Activated CD4-positive, alpha-beta T cell treated with anti-CD3 and anti-CD28 coated beads, Interleukin-2, amount 10 ng/mL, durations not matched to agents 24 days and 14 days (primary cell): ENCODE measurements at places on chromosomes 6 and 20. TPM values are rescaled to one million over a fixed set of nuclear protein-coding genes. Genes with fewer than 3 reads are reported as not detected.

PLCB1 gene
- 1.2 and 1.9 TPM in 2 replicates for total RNA-seq

DNA sequence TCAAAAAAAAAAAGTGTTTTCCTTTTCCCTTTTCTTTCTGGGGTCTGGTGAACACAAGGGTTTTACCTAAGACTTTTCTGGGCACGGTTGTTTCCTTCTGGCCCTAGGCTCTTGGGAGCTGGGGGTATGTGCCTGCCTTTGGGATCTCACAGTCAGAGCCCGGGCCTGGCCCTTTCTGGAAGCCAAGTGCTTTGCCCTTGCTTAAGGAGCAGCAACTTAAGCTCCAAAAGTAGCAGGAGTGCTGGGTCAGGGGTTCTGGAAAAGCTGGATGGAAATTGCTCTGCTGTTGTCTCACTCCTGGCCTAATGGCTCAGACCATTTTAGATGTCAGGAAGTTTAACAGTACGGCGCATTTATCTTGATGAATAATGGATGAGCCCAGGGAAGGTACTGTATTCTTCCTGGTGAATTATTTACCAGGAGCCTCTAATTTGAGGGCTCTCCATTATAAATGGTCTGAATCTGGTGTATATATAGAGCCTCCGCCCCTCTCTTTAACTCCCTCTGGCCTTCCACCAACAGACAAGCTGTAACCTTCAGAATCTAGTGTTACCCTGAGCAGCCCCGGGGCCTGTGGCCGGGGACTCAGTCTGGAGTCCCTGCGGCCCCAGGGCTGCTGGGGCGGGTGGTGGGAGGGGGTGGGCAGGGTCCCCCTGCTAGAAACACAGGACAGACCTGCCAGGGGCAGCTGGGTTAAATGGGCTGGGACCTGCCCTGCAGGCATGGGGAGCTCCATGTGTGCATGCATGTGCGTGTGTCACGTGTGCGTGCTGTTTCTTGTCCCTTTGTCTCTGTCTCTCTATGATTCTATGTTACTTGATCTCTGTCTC, 37.5 kb downstream of the PTK7 start:
- no peak overlapping the region for H3K4me3 ChIP-seq
- no peaks in the 10 kb centered on the region for H3K36me3 ChIP-seq
- no peak overlapping the region for H3K27ac ChIP-seq
- no peaks in the 10 kb centered on the region for H3K4me1 ChIP-seq
- H3K27me3 ChIP-seq, result no peaks in the 10 kb centered on the region
- no peak for DNase-seq

DNA sequence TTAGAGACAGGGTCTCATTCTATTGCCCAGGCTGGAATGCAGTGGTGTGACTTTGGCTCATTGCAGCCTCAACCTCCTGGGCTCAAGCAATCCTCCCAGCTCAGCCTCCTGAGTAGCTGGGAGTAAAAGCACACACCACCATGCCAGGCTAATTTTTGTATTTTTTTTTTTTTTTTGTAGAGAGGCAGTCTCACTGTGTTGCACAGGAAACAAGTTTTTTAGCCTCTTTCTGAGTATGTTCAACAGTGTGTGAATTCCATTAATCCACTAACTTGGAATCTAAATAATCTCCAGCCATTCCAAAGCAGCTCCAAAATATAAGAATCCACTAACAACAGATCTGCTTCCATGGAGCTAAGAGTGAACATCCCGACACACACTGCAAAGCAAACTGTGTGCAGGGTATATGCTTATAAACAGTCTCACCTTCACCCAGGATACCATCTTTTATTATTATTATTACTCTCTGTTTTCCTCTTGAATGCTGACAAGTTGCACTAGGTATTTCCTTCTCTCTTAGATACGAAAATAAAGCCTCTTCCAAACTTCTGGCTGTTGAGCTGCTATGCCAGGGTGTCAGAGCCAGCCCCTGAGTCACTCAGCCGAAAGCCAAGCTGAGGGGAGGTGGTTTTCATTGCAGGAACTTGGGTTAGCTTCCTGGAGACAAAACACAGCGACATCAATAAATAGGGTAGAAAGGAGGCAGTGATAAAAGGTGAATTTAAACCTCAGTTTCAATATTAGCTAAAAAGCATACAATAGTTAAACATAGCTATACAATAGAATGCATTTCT, 264.9 kb downstream of the HIVEP2 start:
- peaks cover 4% of the 10 kb centered on the region for H3K4me1 ChIP-seq
- peaks cover 2% of the 10 kb centered on the region for H3K27me3 ChIP-seq
- no peaks in the 10 kb centered on the region for H3K36me3 ChIP-seq
- H3K27ac ChIP-seq, result no peak overlapping the region
- peak; percentile 66 for DNase-seq

DNA sequence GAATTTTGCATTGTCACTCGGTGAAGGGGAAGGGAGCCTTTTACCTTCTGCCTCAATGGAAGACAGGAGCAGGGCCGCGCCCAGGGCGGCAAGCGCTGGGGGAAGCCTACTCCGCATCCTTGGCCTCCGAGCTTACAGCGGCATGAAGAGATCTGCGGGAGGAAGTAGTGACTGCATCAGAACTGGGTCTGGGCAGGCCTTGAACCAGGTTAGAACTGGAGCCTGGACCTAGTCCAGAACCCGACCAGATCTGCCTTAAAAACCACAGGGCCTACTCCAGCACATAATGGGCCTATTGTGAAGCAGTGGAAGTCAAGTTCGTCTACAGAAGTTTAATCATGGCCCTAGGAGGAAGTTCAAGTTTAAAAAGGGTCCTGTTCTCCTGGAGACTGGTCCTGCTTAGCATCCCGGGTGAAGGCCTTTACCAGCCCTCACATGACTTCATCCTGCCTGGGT, 3.1 kb downstream of the COL12A1 start:
- H3K4me3 ChIP-seq, result no peak overlapping the region
- peaks cover 1% of the 10 kb centered on the region for H3K36me3 ChIP-seq
- DNase-seq, result no peak
- H3K4me1 ChIP-seq, result peaks cover 37% of the 10 kb centered on the region

DNA sequence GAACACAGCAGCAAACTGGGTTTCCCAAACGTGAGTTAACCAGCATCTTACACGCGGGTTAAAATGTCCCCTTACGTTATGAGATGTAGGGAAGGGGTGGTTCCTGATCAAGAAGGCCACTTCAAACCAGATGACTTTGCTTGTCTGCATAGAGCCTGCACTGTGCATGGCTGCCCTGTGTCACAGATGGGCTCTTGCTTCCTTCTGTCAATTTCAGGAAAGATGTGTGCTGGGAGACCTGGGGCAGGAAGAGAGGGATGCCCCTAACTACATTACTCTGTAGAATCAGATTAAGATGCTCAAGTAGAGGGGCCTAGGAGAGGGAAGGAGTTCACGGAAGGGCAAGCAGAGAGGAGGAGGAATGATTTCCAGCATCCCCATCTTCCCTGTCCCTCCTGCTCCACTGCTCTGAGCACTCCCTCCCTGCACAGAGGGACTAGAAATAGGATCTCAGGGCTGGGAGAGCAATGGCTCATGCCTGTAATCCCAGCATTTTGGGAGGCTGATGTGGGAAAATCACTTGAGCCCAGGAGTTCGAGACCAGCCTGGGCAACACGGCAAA, 63.5 kb upstream of the ZMYND8 start:
- H3K36me3 ChIP-seq, result no peaks in the 10 kb centered on the region
- H3K27ac ChIP-seq, result no peak overlapping the region
- no peak overlapping the region for H3K4me3 ChIP-seq
- H3K27me3 ChIP-seq, result no peaks in the 10 kb centered on the region
- H3K4me1 ChIP-seq, result peaks cover 18% of the 10 kb centered on the region
- no peak for DNase-seq

DNA sequence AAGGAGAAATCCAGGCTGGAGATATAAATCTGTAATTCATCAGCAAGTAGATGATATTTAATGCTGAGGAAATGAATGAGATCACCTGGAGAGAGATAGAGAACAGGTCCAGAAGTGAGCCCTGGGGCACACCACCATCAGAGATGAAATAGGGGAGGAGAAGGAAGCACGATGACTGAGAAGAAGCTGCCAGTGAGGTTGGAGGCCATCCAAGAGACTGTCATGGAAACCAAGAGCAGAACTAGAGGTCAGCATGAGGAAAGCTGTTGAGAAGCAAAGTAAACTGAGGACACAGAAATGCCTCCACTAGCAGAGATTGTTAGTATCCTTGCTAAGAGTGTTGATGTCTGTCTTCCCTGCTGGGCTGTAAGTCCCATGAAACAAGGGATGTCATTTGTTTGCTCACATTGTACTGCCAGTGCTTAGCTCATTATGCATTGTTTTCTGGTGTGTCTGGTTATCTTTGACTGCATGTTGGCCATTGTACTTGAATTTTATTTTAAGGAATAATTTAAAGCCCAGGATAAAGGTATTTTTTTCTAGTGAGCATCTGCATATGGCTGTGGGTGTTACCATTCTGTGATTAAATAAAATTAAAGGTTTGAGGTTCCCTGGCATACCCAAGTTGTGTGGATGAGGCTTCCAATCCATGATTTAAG, 35.8 kb downstream of the CDH22 start:
- DNase-seq, result no peak
- H3K4me1 ChIP-seq, result no peaks in the 10 kb centered on the region
- no peak overlapping the region for H3K4me3 ChIP-seq
- no peak overlapping the region for H3K27ac ChIP-seq

RSPH9 gene
- total RNA-seq, result not detected in 2 replicates

GRCh38 chr6:122264557-122264956, 134.9 kb upstream of the HSF2 start:
- no peaks in the 10 kb centered on the region for H3K27me3 ChIP-seq
- no peaks in the 10 kb centered on the region for H3K4me1 ChIP-seq
- H3K4me3 ChIP-seq, result no peak overlapping the region

PNPLA1 gene
- total RNA-seq, result not detected in 2 replicates

DNA sequence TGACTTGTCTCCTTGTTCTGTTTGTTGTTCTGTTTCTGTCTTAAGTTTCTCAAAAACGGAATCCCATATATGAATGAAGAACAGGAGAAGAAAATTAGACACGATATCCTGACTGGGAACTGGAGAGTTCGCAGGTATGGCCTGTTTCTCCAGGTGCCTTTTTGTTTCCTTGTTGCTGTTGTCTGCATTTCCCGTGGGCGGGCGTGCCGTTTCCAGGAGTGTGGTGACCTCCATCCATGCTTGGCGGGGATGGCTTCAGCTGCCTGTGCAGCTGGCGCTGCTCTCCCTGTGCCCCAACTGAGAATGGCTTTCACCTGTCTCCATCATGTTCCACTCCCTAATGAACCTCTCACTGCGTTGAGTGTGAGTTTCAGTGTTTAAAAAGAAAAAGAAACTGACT, 4.4 kb downstream of the PNLDC1 start:
- H3K4me1 ChIP-seq, result peaks cover under 1% of the 10 kb centered on the region
- no peak overlapping the region for H3K4me3 ChIP-seq
- no peak for DNase-seq
- H3K27me3 ChIP-seq, result no peaks in the 10 kb centered on the region

- DNase-seq, result no peak
- H3K4me1 ChIP-seq, result no peaks in the 10 kb centered on the region
- no peaks in the 10 kb centered on the region for H3K36me3 ChIP-seq
- no peak overlapping the region for H3K4me3 ChIP-seq
- H3K27me3 ChIP-seq, result no peaks in the 10 kb centered on the region
Observed at GRCh38 chr6:84135291-84135690, 92.2 kb downstream of the CEP162 start.

- no peaks in the 10 kb centered on the region for H3K4me1 ChIP-seq
- peaks cover 49% of the 10 kb centered on the region for H3K27me3 ChIP-seq
- no peak overlapping the region for H3K4me3 ChIP-seq
Observed at GRCh38 chr6:6901205-6901719, 206.5 kb upstream of the RREB1 start.

DNA sequence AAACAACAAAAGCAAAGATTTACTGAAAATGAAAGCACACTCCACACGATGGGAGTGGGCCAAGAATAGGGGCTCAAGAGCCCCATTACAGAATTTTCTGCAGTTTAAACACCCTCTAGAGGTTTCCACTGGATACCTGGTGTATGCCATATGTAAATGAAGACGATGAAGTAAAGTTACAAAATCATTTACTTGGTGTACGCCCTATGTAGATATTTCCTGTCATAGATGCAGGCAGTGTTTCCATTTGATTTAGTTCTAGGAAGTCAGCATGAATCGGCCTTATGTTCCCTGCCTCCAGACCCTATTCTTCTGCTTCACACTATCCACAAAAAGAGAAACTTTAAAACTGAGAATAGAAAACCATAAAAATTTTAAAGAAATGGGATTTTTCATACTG, 404.4 kb upstream of the GJE1 start:
- no peak for DNase-seq
- no peaks in the 10 kb centered on the region for H3K4me1 ChIP-seq
- H3K36me3 ChIP-seq, result no peaks in the 10 kb centered on the region
- H3K27me3 ChIP-seq, result no peaks in the 10 kb centered on the region
- no peak overlapping the region for H3K27ac ChIP-seq

DNA sequence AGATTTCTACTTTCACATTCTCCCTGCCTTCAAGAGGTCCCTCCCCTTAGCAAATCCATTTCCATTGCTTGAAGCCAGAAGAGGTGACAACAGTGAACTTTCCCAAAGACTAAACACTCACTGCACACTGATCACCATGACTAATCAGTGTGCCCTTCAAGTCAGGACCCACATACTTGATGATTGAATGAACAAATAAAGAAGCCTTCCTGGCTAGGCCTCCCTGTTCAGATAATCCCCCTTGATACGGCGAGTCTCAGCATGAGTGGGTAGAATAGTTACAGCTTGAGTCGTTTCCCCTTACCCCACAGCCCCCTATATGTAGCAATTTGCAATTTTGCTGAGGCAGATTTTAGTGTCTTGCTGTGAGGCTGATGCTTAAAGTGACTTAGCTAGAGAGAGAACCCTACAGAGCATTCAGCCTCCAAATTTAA, 102.2 kb downstream of the UNC5CL start:
- no peaks in the 10 kb centered on the region for H3K4me1 ChIP-seq
- H3K36me3 ChIP-seq, result no peaks in the 10 kb centered on the region
- no peak overlapping the region for H3K4me3 ChIP-seq
- DNase-seq, result no peak

DNA sequence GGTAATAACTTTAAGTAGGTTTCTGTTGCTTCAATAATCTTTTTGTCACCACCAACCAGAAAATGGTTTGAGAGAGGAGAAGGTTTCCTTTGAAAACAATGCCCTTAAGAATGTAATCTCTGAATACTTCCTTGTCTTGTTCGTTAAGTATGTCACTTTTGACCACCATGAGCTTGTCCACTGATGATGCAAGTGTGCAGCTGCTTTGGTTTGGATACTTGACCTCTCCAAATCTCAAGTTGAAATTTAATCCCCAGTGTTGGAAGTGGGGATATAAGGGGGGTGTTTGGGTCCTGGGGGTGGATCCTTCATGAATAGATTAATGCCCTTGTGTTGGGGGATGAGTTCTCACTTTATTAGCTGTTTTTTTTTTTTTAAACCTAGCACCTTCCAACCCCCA, 985.4 kb downstream of the EPHA7 start:
- no peak overlapping the region for H3K4me3 ChIP-seq
- no peak for DNase-seq
- H3K27ac ChIP-seq, result no peak overlapping the region
- no peaks in the 10 kb centered on the region for H3K4me1 ChIP-seq

DNA sequence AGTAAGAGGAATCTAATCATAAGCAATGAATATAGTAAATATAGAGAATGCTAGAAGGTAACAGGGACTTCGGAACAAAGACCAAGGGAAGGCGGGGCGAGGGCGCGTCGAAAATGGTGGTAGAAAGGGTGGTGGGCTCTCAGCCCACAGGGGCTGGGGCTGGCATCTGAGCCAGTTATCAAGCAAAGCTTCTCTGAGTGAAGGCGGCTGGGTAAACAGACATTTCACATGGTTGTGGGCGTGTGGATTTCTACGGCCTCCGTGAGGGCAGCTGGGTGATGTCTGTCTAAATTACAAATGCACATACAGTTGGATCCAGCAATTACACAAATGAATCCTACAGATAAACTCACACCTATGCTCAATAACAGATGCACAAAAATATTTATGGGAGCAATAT, 56.6 kb downstream of the TOX2 start:
- peaks cover 11% of the 10 kb centered on the region for H3K27me3 ChIP-seq
- peaks cover 14% of the 10 kb centered on the region for H3K4me1 ChIP-seq
- H3K4me3 ChIP-seq, result no peak overlapping the region
- no peak for DNase-seq
- H3K27ac ChIP-seq, result no peak overlapping the region

KCNQ5 gene
- 11.5 and 13.7 TPM in 2 replicates for total RNA-seq
